NCI-H187 treated with DMSO at 0.1 percent for 48 hours (cell line): ENCODE measurements at places on chromosomes 4 and X.

GRCh38 chr4:25015012-25015411 is 15.7 kb downstream of the LGI2 start:
- no peak for DNase-seq

GRCh38 chr4:6910960-6911874 is 1.6 kb downstream of the TBC1D14 start:
- DNase-seq = no peak

DNA sequence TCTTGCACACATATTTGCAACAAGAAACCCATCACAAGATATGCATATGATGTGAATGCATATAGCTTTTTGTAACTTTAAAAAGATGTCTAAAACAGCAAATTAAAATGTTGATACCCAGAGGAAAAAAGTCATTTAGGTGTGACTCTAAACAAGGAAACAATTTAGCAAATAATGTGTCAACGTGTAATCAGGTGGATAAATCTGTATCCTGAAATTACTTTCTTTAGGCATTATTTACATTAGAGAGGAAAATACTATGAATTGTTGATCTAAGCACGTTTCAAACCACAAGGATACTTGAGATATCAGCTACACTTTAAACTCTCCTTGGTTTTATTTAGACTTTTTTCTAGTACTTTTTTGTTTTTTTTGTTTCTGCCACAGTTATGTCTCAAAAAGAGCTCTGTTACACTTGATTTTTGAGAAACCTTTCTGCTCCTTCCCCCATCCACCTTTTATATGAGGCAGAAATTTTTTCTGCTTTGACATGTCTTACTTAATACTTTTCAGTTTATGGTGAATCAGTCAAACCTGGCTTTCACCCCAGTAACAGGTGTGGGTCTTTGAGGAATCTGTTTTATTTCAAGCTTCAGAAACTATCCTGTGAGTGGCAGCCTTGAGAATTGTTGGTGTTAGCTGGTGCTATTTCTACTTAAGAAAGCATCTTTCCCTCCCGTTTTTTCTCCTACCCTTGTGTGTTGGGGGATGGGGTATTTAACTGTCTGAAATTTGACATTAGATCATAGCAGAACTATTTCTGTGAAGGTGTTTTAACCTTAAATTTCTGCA is 1.9 kb downstream of the NPNT start:
- no peak for DNase-seq

- no peak for DNase-seq
Measured at GRCh38 chrX:38861489-38861888, 60.2 kb downstream of the MID1IP1 start.

GRCh38 chrX:106139048-106139447 is 29.1 kb upstream of the PWWP3B start:
- no peak for DNase-seq

GRCh38 chr4:519885-520682 is 21.1 kb downstream of the PIGG start:
- no peak for DNase-seq

- DNase-seq = no peak
Measured at GRCh38 chr4:54363037-54363436, 133.9 kb downstream of the PDGFRA start.

GRCh38 chr4:106473515-106473914 is 104.9 kb upstream of the GIMD1 start:
- DNase-seq = no peak

GRCh38 chr4:109947918-109948317 is 35.2 kb downstream of the EGF start:
- no peak for DNase-seq

DNA sequence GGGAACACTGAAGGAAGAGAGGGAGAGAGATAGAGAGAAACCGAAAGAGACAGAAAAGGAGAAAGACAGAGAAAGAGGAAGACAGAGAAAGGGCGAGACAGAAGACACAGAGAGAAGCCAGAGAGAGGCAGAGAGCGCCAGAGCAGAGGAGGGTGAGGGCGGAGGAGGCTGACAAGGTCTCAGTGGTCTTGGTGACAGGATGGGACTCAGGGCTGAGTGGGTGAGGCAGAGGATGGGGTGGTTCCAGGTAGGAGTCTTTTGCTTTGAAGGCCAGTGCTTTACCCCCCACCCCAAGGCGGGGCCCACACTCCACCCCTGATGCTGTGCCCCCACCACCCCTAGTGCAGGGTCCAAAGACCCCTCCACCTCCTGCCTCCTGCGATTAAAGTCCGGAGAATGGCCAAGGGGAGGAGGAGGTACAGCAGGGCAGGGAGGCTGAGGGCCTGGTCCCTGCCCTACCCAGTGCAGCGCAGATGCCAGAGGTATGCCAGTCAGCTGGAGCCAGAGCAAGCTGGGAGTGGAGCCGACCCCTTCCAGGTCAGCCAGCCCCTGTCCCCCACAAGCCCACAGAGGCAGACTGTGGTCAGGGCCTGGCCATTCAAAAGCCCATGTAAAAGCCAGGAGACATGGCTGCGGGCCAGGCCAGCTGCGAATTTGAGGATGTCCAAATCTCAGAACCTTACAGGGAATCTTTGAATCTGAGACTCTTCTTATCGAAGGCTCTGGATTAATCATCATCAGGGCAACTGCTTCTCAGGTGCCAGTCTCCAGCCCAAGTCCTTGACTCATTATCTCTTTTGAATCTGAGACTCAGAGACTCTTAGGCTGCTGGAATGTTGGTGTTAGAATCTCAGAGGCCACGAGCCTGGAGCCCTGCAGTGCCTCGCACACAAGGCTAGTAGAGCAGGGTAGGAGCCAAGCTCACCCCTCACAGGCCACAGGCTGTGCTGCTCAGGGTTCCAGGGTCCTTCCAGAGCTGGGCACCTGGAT is 758 bp downstream of the IQSEC2 start:
- DNase-seq = no peak

DNA sequence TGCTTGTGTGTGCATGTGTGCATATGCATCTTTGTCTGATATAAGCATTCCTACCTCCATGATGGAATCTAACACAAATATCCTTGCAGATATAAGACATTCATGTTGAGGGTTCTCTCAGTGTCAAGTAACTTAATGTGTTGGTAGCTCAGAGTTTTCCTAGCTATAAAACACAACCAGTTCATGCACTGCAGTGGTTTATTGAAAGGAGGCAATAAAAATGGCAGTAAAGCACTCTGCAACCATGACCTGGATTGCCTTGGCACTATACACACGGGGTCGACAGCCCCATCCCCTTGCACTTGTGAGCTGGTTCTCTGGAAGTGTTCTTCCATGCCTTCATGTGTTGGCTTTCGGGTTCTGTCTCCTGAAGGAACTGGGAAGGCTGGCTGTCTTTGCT is 38.9 kb downstream of the GPC4 start:
- DNase-seq = no peak

- DNase-seq = no peak
Measured at GRCh38 chr4:36277533-36277932, 3.9 kb upstream of the DTHD1 start.

DNA sequence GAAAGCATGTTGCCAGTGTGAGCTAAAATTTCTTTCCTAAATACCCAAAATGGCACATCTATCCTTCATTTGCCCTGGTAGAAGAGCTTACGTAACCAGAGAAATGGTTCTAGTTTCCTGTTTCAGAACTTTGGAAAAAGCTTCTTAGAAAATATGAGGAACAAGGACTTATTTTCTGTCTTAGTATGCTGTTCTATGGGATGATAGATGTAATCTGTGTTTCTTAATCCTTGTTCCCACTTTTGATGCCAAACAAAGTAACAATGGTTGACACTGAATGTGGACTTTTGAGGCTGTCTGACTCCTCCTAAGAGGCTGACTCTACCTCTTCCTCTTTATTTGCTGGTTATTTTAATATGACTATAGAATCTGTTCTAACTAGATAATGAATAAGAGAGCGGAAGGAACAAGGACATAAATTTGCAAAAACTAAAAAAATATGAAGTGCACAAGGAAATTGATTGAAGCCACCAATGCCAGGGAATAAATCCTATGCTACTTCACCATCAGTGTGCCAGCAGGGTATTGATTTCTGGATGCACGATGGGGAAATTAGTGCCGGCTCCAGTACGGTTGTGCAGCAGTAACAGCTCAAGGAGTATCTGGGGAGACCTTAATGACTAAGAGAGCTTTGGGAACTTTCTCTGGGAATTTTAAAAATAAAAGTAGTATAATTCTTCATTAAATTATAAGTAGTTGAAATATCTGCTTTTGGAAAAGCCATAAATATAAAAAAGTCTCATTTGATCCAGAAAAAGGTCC is 39.4 kb upstream of the TET2 start:
- no peak for DNase-seq

DNA sequence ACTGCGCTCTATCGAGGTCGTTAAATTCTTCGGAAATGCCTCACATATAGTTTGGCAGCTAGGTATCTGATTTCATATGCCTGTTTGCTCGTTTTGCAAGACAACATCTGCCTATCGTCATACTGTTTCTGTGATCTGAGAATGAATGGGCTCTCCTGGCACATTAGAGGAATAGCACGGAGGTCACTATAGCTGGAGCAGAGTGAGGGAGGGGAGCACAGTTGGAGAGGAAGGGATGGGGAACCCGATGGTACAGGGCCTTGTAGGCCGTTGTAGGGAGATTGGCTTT is 552 bp downstream of the IKBKG start:
- no peak for DNase-seq
